ENCODE measurements at places on chromosomes 13 and 19.

GRCh38 chr19:14385492-14385891, 4.2 kb downstream of the ADGRE5 start:
- no peak for DNase-seq

GRCh38 chr13:79519255-79519654, 38.3 kb downstream of the NDFIP2 start:
- DNase-seq: no peak

DNA sequence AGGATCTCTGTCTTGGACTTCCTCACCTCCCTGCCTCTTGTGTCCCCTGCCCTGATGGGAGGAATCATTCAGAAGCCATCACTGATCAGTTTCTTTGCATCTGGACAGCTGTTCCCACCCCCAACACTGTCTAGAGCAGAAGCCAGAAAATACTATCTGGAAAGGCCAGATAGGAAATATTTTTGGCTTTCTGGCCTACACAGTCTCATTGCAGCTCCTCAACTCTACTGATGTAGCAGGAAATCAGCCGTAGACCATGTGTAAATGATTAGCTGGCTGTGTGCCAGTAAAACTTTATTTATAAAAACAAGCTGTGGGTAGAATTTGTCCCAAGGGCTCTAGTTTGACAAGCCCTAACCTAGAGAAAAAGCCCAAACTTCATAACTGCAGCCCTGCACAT, 5.6 kb downstream of the SIGLEC7 start:
- peak; percentile 84 for DNase-seq

GRCh38 chr19:51027126-51027806, 850 bp upstream of the KLK11 start:
- DNase-seq: no peak

DNA sequence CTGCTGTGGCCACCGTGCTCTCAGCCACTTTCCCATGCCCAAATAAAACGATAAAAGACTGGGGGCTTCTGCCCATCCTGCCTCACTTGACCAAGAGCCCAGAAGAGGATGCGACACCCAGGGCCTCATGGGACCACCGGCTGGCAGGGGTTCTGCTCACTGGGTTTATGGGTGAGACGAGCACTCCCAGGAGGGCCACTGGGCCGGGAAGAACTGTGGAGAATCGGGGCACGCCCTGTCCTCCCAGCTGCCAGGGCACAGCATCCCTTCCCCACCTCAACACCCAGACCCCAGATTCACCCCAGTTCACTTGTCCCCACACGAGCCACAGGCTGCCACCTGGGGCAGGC, 4.7 kb upstream of the F10 start:
- no peak for DNase-seq

DNA sequence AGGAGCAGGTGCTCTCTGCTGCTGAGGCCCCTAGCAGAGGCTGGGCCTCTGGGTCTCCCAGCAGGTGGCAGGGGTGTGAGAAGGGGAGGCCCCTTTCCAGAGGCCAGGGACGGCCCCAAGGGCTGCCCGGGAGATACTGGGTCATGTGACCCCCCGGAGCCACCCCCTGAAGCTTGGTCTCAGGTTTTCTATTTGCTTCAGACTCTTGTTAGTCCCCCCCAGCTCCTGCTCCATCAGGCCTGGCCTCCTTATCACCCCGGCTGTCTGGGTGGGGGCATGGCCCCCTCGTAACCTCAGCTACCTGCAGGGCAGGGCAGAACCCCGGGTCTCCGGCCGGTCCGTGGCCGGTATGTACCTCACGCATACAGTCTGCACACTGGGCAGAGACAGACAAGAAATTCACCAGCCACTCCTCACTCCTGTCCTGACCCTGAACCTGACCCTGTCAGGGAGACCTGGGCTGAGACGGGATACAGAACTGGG, 13.2 kb upstream of the TCF3 start:
- DNase-seq: no peak

GRCh38 chr13:103000157-103000556, 66.1 kb downstream of the SLC10A2 start:
- no peak for DNase-seq

DNA sequence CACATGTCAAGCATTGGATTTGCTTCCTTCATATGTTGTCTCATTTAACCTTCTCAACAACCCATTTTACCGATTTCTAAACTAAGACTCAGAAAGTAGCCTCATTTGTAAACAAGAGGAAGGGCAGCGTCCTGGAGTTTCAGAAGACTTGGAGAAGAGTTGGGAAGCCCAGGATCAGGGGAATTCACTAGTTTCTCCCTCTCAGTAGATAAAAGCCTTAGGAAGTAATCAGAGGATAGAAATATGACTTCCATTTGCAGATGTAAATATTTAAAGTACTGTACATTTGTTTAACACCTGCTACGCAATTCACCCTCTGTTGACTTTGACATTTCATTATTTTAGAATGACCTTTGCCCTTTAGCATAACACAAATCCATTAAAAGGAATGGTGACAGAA, 216.4 kb downstream of the DCT start:
- DNase-seq: no peak

DNA sequence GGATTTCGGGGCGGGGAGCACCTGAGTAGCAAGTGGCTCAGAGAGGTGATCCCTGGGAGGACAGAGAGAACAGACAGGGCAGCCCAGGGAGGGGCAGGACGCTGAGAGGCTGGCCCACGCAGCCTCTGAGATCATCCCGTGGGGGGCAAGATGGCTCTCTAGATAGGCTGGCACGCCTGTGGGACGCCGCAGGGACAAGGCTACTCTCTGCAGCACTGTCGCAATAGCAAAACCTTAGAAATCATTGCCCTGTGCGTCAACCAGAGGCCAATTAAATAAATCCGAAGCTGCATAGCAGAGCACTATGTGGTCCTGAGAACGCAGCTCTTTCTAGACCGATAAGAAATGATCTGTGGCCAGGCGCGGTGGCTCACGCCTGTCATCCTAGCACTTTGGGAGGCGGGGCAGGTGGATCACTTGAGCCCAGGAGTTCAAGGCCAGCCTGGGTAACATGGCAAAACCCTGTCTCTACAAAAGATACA, 5.1 kb downstream of the PEX11G start:
- peak; percentile 66 for DNase-seq

DNA sequence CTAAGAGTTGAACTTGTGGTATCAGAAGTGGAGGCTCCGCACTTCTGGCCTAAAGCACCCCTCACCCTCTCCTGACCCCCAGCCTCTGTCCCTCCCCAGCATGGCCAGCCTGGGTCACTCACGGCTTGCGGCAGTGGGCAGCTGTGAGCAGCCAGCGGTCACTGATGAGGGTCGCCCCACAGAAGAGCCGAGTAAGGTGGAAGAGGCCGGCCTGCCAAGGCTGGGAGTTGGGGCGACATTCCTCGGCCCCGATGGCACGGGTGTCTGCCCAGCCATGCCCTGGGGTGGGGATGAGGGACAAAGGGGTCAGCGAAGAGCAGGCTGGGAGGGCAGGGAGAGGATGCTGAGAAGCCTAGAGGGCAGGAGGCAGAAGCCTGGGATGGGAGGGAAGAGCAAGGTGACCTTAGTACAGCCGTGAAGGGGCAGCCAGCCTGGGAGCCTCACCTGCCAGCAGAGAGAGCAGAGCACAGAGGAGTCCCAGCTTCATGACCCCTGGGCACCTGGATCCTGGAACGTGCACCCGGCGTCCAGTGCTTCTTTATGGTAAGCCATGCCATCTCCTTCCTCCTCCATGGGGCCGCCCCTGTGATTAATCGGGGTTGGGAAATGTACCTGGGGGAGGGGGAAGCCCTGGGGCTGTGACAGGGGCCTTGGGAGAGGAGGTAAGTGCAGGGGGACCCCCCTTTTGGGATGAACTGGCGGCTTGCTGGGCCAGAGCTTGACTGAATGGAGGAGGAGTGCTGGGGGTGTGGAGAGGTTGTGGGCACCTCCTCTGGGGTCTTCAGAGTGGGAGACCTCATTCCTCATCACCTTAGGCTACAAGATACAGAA, 7.9 kb upstream of the KLK8 start:
- DNase-seq: no peak

GRCh38 chr19:40177286-40178070, 13.7 kb upstream of the MAP3K10 start:
- DNase-seq: no peak

GRCh38 chr19:2037651-2038255, 13.3 kb downstream of the MKNK2 start:
- DNase-seq: no peak

DNA sequence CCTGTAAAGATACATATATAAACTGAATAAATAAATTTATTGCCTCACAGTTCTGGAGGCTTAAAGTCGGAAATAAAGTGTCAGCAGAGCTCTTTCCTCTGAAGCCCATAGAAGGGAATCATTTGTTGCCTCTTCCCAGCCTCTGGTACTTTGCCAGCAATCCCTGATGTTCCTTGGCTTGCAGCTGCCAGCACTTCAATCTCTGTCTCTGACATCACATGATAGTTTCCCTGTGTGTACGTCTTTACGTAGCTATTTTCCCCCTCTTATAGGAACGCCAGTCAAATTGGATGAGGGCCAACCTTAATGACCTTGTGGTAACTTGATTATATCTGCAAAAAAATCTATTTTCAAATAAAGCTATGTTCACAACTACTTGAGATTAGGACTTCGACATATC, 250.9 kb downstream of the LIG4 start:
- DNase-seq: no peak

- DNase-seq: no peak
These were observed 420.5 kb downstream of the KLF5 start for GRCh38 chr13:73479351-73479750.

- no peak for DNase-seq
These were observed 231.1 kb upstream of the SERP2 start for GRCh38 chr13:44142540-44142867.

DNA sequence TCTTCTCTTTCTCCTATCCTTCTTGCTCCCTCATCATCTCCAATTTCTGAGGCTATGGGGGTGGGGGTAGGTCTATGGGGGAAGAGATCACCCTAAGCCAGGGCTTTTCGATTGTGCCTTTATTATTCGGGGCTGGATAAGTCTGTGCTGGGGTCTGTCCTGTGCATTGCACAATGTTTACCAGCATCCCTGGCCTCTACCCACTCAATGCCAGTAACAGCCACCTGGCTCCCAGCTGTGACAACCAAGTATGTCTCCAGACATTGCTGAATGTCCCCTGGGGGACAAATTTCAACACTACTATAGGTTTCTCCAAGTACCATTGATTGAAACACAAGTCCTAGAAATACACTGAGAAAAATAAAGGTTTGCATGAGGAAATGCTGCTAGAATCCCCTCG, 13.2 kb downstream of the CBY2 start:
- DNase-seq: no peak

DNA sequence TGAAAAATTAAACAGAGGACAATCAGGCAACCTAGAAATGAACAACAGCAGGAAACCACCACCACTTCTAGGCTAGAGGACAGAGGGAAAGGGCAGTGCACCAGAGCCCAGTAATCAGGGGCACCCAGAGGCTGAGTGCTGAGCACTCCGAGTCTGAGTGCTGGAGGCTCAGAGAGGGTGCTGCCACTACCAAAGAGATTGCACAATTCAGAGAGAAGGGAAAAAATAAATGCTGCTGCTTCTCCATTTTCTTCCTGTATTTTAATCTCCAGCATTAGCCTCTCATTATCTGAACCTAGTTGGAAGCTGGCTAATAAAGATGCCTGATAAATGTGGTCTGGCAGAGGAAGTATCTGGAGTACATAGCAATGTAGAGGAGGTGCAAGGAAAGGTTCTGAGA, 11.8 kb upstream of the ZNF175 start:
- no peak for DNase-seq

DNA sequence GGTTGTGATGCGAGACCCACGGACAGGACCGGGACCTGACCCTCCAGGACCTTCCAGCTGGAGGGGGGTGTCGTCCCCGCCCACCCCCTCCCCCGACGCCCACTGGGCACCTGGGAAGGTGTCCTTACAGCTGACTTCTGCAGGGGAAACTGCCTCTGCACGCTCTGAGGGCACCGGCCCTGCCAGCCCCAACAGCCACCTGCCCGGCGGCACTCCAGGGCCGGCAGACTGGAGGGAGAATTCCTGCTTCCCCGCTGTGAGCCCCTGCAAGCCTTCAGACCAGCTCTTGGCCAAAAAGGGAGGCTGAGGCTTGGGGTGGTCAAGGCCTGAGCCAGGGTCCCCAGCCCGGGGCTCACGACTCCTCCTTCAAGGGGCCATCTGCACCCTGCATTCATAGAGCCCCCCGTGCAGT, 1.2 kb downstream of the CNN2 start:
- DNase-seq: peak; percentile 25

DNA sequence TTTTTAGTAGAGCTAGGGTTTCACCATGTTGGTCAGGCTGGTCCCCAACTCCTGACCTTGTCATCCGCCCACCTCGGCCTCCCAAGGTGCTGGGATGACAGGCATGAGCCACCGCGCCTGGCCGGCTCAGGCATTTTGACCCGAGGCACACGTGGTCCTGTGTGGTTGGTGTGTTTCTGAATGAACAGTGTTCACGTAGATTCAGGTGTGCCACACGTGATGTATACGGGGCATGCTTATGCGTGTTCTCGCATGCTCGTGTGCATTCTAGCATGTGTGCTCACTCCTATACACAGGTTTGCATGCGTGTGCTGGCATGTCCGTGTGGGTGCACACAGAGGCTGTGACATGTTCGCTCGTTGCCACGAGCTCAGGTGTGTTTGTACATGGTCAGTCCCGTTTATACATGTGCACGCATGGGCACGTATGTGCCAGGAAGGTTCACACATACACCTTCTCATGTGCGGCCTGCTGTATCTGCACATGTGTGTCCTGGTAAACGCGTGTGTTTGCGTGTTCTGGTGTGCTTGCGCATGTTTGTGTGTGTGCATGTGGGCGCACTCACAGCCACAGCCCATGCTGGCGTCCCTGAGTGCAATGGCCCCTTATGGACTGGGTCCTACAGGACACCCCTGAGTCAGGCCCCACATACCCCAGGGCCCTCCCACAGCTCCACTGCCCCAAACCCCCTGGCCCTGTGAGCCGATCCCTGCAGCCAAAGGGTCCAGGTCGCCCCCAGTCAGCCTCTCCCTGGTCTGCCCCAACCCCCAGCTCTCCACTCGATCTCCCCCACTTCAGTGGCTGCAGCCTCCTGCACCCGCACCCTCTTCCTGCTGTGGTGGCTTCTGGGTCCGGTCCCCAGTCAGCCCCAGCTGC, 20.6 kb upstream of the TCF3 start:
- DNase-seq: no peak

DNA sequence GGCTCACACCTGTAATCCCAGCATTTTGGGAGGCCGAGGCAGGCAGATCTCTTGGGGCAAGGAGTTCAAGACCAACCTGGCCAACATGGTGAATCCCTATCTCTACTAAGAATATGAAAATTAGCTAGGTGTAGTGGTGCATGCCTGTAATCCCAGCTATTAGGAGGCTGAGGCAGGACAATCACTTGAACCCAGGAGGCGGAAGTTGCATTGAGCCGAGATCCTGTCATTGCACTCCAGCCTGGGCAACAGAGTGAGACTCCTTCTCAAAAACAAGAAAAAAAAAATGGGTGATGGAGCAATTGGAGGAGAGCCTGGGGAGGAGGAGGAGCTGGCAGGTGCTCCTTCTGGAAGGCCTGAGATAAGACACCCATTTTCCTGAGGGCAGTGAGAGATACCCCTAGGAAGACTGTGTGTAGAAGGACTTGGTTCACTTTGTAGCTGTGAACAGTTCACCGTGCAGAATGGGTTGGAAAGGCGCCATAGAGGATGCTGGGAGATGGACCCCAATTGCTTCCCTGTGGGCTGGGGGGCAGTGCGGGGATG, 8.7 kb upstream of the CARM1 start:
- DNase-seq: no peak

- DNase-seq: peak; percentile 64
These were observed 28.5 kb downstream of the MYCBP2 start for GRCh38 chr13:77298426-77298825.

- no peak for DNase-seq
These were observed 919 bp downstream of the DACT3 start for GRCh38 chr19:46660008-46660517.

All from hematopoietic multipotent progenitor cell treated with erythropoietin and hydrocortisone succinate and interleukin-3 and kit ligand, for 4 days (in vitro differentiated cells).